Right renal pelvis (tissue), 4 donors: ENCODE measurements at places on chromosomes 12 and 14.

GRCh38 chr14:39138440-39138839, 24.3 kb downstream of the GEMIN2 start:
- DNase-seq, result no peak

DNA sequence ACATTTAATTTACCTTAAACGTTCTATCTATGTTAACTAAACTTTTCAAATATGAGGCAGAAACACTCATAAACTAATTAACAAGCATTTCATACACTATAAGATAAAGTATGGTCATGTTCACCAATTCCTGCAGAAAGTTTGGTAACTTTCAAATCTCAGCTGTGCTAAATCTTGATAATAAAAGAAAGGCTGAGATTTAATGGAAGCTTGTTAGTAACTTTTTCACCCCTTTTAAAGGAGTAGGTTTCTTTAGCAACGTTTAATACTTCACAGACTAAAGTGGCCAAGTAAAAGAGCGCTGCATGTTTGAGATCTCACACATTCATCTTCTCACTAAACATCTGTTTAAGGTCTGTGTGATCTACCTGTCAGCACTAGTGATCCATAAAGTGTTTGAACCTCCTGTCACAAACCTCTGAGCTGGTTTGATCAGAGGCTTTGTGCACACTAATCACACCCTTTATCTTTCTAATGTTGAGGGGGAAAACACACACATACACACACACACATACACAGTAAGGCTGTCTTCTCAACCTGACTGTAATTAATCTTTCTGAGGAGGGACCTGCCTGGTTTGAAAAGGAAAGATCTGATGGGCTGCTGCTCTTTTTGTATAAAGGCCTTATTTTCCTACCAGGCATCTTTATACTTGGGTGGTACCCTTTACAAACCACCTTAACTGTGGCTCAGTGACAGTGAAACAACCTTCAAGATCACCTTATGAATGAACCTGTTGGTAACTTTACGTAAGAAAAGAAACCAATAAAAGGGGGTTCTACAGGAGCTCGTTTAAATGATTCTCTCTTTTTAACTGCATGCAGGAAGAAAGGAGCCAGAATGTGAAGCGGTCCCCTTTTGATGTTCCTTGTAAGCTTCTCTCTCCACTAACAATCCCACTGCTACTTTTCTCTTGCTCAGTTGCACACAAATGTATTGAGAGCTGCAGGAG, 244.2 kb downstream of the SOX5 start:
- no peak for DNase-seq

DNA sequence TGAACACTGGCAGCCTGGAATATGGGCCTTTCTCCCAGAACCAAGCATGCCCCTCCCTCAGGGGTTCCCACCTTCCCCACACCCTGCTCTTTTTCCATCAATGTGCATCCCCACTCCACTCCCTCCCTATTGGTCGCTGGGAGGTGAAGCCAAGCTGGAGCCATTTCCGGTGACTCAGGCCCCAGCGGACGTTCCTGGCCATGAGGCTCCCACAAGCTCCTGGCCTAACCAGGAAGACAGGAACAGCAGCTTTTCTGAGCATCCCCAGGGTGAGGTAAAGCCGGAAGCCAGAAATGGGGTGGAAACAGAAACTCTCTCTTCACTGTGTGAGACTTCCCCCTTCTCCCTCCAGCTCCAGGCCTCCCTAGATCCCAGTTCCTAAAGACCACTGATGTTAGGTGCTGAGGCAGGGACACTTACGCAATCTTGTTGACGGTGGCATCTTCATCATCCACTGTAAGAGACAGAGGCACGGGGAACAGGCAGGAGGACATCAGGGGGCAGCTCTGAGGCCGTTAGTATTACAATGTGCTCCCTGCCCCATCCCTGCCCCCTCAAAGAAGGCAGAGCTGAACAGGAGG, 5.1 kb downstream of the LMBR1L start:
- no peak for DNase-seq

GRCh38 chr14:105247715-105248367, 492 bp upstream of the BTBD6 start:
- DNase-seq, result no peak

GRCh38 chr12:55927588-55928502, at the start of gene PYM1:
PYM1 (minus strand) TSS chr12:55927894; CDS start chr12:55927761, 133 bp downstream.
- DNase-seq, result peak; percentile 51

DNA sequence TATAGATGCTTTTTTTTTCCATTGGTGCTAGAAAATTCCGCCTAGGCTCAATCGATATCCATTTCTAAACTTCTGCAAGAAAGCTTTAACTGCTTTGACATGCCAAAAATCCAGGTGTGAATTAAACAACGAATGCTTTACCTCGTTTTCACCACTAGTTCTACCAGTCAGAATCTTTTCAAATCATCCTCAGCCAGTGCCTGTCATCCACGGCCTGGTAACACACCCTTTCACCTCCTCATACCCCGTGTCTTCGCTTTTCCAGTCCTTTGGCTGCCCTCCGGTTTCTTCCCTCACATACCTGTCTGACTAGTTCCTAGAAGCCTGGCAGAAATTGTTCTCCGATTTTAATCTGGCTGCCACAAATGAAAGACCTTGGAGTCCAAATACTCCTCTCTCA, 1.4 kb upstream of the PHC1 start:
- DNase-seq, result no peak

GRCh38 chr14:71473843-71474242, 458.4 kb upstream of the RGS6 start:
- DNase-seq, result no peak

DNA sequence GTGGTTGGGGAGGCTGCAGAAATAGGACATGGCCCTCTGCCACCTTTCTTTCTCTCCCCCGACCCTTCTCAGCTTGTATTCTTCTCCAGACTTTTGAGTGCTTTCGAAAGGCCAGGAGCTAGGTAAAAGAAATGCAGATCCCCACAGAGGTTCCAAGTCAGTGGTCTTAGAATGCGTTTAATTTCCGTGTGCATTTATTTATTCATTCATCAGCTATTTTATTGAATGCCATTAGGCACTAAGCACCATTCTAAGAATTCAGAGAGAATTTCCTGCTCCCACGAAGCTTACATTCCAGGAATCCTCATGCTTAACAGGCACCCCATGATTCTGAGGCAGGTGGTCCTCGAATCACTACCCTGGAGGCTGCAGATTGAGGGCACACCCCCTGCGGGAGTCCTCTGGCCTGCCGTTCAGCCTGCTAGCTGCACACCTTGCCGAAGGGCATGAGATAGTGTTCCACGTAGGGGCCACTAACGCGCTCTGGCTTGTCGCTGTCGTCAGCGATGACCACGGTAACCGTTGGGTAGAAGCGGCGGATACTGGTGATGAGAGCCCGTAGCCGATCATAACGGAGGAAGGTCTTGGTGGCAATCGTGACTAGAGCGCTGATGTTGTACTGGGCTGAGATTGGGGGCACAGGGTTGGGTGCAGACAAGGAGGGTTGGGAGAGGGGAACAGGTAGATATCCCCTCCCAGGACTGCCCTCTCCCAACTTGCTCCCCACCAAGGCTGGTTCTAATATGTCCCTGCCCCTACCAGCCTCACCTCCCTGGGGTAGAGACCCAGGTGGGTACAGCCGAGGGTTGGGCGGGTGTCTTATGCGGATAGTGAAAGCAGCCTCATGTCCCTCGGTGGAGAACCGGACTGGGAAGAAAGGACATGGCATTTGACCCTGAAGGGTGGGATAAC, 4.5 kb downstream of the B4GALNT1 start:
- no peak for DNase-seq

DNA sequence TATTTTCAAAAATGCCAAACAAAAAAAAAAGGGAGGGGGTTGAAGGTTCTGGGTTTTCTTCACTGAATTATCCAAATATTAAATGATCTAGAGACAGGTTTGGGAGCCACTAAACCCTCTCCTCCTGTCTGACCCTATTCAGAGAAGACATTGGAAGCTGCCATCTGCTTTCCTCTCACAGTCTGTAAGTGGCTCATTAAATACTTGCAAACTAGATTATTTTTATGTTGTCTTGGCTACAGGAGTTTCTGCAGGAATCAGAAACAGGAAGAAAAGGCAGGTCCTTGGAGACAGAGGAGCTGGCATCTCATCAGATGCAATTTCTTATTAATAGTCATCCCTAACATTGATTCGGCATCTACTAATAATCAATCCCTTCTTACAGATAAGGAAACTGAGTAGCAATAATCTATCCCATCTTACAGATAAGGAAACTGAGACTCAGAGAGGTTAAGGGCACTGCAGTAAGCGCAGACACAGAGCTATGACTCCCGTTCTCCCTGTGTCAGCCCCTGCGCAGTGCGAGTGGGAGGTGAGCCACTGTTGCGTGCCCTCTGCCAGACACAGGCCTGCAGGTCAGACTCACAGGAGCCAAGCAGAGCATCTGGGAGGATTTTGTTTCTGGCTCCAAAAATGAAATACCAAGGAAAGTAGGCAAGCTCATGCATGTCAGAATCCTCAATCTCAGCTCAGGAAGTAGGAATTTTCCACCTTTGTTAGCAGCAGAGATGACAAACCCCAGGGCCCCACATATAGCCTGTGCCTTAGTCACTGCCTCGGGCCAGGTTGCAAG, 11.0 kb downstream of the BDKRB2 start:
- no peak for DNase-seq

GRCh38 chr14:56528927-56529326, 50.7 kb upstream of the TMEM260 start:
- DNase-seq, result no peak
